ENCODE measurements at places on chromosomes 1 and 21.

DNA sequence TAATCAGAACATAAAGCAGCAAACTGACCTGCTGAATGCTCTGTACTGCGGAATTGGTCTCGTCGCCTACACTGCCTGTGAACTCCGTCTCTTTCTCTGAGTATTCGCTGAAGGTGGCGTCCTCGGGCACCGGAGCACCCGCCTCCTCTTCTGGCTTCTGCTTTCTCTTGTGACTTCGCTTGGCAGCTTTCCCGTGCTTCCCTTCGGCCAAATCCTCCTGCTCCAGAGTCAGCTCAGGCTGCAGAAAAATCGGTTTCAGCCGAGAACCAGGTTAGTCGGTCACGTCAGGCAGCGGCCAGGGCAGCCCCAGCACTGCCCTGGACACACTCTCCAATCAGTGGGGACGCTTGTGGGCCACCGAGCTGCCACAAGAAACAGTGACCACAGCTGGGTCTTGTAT, 35.8 kb upstream of the RIPK4 start:
- no peak for DNase-seq

- DNase-seq: no peak
These were observed at the start of gene KMO for GRCh38 chr1:241532162-241532531. TSS of gene KMO (plus strand) at chr1:241532378. CDS start at chr1:241532445, 67 bp downstream.

DNA sequence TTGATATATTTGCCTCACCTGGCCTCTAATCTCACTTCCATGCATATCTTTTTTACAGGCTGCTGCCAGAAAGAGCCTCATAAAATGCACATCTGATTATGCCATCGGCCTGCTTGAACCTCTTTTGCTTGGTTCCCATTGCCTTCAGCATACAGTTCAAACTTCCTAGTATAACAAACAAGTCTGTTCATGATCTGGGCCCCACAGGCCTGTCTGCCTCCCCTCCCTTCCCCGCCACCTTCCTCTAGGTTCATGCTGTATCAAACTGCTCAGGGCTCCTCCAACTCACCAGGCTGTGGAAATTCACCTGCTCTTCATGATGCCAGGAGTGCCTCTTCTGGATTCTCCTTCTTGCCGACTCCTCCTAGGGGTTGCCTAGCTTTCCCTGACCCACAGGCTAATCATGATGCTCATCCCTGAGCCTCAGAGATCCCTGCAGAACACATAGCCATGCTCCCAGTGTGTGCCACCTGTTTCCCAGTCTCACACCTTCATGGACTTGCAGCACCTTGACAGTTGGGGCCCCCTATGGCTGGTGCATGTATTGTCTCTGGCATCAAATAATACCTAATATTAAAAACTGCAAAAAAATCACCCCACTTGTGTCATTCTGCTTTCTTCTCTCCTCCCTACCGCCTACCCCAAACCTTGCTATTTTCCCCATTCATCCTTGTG, 33.7 kb upstream of the CD2 start:
- DNase-seq: no peak

GRCh38 chr21:45611296-45611695, 32.2 kb upstream of the PCBP3 start:
- DNase-seq: no peak

DNA sequence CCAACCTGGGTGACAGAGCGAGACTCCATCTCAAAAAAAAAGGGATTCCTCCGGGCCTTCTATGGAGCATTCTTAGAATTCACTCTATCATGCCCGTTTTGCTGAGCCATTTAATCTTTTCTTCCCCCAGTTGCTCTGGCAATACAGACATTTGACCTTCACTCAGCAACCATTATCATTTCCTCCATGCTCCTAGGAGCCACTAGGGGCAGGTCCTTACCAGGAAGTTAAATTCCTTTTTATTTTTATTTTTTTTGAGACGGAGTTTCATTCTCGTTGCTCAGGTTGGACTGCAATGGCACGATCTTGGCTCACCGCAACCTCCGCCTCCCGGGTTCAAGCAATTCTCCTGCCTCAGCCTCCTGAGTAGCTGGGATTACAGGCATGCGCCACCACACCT, 9.7 kb upstream of the CGN start:
- DNase-seq: no peak

- no peak for DNase-seq
These were observed 182.3 kb upstream of the GALNT2 start for GRCh38 chr1:229884765-229885164.

- no peak for DNase-seq
These were observed 18.2 kb downstream of the DNALI1 start for GRCh38 chr1:37574834-37575480.

- no peak for DNase-seq
These were observed 1.6 kb downstream of the C1orf141 start for GRCh38 chr1:67133177-67133576.

GRCh38 chr1:88080875-88081274, 603.2 kb upstream of the PKN2 start:
- DNase-seq: no peak

DNA sequence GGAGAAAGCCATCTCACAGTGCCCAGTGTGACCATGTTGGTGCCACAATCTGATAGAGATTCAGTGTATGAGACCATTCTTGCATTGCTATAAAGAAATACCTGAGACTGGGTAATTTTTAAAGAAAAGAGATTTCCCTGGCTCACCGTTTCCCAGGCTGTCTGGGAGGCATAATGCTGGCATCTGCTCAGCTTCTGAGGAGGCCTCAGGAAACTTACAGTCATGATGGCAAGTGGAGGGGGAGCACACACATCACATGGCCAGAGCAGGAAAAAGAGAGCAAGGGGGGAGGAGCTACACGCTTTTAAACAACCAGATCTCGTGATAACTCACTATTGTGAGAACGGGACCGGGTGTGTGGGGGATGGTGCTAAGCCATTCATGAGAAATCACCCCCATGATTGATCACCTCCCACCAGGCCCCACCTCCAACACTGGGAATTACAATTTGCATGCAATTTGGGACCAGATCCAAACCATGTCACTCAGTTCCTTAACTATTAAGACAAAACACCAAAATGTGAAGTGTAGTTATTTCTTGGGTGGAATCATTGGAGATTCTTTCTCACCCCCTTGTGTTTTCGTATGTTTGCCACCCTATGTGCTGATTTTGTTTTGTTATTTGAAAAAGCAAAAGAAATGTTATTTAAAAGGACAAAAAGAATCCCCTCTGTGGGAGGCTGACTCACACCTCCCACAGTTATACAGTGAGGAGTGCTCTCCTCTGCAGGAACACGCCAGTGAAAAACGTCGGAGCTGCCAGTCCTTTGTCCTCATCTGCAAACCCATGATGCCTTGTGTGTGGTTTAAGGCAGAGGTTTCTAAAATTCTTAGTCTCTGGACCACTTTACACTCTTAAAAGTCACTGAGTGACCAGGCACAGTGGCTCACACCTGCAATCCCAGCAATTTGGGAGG, 46.9 kb upstream of the IFNLR1 start:
- no peak for DNase-seq

DNA sequence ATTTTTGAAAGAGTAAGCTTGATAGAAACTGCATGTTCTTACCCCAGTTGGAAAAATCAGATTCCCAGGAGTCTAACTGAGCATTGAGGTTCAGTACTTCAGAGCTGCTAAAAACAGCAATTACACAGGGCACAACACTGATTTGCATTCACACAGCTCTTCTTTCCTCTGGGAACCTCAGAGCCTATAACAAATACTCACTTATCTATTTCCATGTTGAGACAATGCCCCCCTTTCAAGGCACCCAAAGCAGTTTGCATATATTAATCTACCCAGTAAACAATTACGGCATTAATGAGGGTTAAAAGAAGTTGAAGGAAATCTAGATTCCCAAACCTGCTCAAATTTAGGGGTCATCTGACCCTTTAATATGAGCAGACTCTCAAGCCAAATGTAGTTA, 126.9 kb upstream of the SLC35F3 start:
- no peak for DNase-seq

GRCh38 chr1:243315455-243315854, 59.6 kb downstream of the SDCCAG8 start:
- no peak for DNase-seq

GRCh38 chr21:29748391-29749167, 191.2 kb downstream of the GRIK1 start:
- DNase-seq: no peak

DNA sequence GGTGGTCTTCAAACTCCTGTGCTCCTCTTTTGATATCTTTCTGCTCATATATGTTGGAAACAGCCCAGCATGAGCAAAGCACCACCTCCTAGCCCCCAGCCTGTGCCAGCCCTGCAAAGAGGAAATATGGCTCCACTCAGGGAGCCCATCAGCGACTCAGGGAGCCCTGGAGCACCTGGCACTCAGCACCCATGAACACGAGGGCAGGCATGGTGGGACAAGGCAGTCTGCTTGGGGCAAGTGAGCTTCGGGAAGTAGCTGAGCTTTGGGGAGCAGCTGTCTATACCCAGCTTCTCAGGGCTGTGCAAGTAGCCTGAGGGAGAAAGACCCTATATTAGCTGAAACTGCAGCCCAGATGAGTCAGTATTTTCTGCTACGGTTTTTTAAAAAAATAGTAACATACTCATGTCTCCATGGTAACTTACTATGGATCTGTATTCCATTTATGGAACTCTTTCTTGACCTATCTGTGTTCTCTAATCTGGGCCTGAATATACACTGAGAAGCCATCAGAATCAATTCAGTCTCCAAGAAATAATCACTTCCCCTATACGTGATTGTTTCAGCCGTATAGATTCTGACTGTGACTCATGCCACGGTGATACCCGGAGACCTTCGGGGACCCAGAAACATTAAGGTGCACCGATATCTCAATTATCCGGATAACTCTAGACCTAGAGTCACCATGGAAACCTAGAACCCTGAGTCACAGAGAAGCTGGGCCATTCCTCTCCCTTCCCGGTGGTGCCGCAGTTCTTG, 1.5 kb upstream of the ETS2 start:
- DNase-seq: no peak

DNA sequence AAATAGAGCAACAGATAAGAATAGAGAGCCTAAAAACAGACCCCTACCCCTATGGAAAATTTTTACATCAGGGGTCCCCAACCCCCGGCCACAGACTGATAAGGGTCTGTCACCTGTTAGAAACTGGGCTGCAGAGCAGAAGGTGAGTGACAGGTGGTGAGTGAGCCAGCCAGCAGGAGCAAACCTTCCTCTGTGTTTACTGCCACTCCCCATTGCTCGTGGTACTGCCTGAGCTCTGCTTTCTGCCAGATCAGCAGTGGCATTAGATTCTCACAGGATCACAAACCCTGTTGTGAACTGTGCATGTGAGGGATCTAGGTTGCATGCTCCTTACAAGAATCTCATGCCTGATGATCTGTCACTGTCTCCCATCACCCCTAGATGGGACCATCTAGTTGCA, 174.1 kb downstream of the FOXD2 start:
- no peak for DNase-seq

DNA sequence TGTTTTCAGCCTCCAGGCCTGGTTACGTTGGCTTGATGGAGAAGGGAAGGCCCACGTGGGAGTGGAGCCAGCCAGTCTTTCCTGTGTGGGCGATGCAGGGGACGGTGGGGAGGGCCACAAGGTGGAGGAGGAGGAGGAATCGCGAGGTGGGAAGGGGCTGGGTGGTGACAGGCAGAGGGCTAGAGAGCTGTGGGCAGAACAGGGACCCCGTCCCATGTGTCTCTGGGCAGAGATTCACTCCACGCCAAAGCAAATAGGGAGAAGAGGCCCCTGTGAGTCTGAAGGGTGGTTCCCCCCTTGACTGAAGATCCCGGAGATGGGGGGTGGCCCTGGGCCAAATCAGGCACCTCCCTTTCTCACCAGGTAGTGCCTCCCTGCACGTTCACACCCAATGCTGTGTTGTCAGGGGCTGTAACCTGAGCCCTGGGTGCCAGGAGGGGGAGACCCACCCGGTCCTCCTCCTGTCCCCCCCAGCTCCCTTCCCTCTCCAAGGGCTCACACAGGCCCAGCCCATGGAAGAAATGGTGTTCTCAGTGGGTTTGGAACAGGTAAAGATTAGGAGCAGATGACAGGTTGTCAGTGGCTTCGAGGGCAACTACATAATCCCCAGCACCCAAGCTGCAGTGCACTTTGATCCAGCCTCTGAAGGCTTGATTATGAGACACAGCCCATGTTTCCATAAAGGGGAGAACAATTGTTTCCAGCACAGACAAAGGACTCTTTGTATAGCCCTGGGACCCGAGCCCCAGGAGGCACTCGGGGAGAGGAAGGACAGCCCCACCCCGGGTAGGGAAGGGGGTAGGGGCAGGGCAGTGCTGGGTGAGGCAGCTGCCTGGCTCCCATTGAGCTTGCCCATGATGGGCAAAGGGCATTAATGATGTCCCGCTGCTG, 37.7 kb upstream of the GPR37L1 start:
- no peak for DNase-seq

- DNase-seq: no peak
These were observed 283.8 kb upstream of the DAB1 start for GRCh38 chr1:57707631-57708030.

DNA sequence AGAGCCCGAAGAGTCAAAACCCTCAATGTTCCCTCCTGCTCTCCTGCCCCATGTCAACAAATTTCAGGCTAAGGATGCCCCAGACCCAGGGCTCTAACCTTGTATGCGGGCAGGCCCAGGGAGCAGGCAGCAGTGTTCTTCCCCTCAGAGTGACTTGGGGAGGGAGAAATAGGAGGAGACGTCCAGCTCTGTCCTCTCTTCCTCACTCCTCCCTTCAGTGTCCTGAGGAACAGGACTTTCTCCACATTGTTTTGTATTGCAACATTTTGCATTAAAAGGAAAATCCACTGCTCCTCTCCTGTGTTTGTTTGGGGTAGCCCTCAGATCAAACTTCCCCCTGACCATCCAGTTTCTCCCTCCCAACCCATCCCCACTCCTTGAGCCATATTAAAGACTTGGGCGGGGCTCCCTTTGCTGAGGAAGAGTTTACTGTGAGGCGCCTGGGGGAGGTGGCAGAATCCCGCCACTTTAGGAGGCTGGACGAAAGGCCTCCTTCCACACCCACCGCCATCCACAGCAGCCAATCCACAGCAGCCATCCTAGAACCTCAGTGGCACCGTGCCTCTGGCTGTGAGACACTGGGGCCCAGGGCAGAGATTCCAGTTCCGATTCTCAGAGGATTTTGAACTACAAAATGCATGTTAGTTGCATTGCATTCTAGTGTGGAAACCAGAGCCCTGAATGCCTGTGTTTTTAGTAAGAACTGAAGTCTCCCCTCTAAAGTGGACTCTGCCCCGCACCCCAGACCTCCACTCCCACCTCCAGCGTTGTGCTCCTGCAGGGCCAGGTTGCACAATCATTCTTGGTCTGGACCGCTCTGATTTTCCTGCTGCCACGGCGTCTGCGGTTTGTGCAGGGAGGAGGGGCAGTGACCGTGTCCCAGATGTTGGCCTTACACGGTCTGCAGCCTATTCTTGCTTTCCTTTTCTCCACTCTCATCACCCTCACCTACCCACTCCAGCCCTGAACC, 3.0 kb downstream of the OLFML3 start:
- DNase-seq: no peak

- DNase-seq: peak; percentile 73
These were observed 66.7 kb upstream of the VAMP3 start for GRCh38 chr1:7704214-7705047.

DNA sequence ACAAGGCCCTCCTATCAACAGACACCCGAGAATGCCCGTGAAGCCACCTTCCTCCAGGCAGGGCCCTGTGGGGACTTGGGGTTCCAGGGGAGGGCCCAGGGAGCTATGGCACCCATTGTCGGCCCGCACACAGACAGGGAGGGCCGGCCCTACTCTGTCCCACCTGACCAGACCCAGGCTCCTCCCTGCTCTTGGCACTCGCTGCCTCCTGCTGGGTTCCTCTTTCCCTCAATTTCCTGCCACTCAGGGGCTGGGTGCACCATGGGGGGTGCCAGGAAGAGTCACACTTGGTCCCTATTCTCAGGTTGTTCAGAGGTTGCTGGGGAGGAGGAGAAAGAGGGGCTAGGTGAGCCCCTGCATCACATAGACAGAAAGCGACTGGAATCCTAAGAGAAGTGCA, 8.0 kb upstream of the OXCT2 start:
- no peak for DNase-seq

GRCh38 chr1:55575571-55576279, 360.6 kb upstream of the USP24 start:
- DNase-seq: no peak
